ENCODE measurements at places on chromosomes 7 and 10.

DNA sequence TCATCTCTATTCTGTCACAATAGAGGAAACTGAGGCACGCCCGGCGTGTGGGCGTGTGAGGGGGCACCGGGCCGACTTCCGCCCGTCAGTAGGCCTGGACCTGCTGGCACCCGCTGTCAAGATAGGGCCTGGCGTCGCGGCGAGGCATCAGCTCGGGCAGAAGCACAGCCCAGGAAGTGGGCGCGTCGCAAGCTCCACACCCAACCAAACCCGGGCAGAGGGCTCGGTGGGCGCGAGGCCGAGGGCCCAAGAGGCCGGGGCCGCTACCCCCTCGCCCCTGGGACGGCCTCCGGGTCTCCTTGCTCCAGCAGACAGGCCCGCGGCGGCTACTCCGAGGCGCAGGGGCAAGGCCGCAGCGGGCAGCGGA is 91.2 kb downstream of the SPAG6 start:
- DNase-seq: no peak

- DNase-seq: no peak
These were observed 114.4 kb upstream of the AFAP1L2 start for GRCh38 chr10:114518401-114519305.

DNA sequence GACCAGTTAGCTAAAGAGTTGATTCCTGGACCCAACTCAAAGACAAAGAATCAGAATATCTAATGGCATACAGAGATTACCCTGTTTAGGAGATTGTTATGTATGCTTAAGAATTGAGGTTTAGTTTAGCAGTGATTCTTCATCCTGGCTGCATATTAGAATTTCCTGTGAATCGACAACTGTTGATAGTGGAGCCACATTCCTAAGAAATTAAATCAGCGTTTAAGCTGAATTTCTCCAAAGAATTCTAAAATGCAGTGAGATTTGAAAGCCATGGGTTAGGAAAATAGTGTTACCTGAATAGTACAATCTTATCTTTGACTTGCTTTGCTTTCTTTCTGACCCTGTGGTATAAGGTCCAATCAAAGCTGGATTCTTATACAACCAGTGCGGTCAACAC is 16.4 kb upstream of the FERD3L start:
- DNase-seq: no peak

GRCh38 chr10:30270247-30270646 is 78.8 kb downstream of the MTPAP start:
- no peak for DNase-seq

DNA sequence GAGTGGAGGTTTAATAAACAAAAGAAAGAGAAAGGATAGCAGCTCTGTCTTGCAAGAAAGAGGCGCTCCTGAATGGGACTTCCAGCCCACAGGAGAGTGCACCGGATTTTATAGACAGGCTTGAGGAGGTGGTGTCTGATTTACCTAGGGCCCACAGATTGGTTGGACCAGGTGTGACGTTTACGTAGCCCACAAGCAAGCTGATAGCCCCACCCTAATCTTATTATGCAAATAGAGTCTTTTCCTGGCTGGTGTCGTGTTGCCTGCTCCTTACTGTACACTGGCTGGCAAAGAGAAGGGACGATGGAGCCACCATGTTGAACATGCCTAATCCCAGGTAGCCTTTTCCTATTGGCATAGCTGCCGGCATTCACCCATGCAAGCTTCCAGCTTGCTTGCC is 319.7 kb upstream of the POM121L12 start:
- no peak for DNase-seq

DNA sequence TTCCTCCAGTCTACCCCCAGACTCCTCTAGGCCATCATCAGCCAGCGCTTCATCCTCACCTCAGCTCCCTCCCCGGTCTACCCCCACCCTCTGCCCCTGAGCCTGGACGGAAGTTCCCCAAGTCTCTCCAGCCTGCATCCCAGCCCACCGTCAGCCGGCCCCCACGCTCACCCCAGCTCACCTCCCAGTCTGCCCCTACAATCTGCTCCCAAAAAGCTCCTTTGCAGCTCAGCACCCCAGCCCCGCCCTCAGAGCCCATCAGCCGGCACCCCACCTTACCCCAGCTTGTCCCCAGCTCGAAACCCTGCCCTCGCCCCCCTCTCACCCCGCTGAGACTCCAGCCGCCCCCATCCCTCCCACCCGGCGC is 322 bp upstream of the RAMP3 start:
- no peak for DNase-seq

DNA sequence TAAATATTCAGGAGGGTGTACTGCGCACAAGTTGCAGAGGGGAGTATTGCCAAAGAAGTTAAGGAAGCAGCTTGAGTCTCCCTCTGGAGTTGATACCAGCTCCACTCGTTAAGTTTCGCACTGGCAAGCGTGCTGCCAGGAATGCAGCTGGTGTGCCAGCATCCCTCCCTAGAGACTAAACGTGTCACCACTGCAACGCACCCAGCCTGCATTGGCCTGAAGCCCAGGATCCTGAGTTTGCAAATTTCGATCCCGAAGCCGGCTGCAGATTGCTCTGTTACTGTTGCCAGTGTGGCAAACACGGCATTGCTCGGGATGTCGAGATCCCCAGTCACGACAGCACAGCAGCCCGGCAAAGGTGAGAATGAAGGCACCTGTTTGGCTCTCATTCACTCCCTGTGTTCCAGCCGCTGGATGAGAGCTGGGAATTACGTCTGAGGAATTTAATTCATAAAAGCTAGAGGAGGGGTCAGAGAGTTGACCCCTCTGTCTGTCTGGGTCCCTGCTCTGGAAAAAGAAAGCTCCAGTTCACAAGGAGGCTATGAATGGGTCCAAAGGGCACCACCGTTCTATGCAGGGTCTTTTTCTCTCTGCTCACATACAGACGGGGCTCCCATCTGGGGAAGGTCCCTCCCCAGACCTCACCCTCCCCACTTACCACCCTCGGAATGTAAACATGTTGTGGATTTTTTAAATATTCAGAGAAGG is 61.0 kb downstream of the NRP1 start:
- DNase-seq: no peak

DNA sequence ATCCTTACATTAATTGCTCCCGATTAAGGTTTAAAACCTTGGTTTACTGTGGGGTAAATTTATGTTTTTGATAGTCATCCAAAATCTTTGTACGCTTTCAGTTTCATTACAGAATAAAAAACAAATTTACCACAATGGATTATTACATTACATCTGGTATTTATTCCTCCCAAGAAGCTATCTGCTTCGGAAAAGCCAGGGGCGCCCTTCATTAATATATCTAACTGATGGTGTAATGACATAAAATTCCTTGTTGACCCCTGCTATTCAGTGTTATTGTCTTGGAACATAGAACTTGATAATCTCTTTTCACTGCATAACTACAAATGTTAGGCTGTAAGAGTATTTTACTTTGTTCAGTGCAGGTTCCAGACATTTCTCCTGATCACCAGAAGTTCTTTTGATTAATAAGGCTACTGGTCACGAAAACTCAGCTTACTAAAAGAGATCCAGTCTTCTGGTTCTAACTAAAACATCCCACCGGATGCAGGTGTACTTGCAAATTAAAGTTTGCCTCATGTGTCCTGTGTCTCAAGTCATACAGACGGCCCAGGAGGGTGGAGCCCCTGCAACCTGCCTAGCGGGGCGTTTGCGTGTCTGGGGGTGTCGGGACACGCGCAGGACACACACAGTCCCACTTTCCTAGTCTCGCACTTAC is 581 bp upstream of the GLCCI1 start:
- DNase-seq: no peak

DNA sequence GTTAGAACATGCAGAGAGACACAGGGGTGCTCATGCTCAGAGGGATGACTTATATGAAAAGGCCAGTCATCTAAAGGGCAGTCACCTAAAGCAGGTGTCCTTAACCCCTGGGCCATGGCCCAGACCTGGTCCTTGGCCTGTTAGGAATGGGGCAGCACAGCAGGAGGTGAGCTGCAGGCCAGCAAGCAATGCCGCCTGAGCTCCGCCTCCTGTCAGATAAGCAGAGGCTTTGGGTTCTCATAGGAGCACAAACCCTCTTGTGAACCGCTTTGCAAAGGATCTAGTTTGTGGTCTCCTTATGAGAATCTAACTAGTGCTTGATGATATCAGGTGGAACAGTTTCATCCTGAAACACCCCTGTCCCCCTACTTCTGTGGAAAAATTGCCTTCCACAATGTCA is 14.5 kb downstream of the ANKRD7 start:
- no peak for DNase-seq

DNA sequence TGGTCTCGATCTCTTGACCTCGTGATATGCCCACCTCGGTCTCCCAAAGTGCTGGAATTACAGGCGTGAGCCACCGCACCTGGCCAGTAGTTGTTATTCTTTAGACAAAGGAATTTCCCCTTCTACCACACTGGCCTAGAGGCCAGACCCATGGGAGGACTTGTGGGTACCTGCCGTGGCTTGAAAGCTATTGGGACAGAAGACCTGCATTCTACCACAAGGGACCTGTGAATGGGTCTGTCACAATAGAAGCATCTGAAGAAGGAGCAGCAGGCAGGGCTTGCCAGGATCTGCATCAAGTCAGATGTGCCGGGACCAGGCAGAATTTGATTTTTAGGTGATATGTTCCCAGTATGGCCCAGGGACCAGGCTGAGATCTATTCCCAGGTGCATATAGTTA is 356.9 kb downstream of the FGFR2 start:
- DNase-seq: no peak

- no peak for DNase-seq
These were observed 2.4 kb downstream of the ADCK2 start for GRCh38 chr7:140674899-140675701.

- no peak for DNase-seq
These were observed 42.0 kb downstream of the CDK6 start for GRCh38 chr7:92794391-92794790.

GRCh38 chr7:128100225-128100948 is 69.2 kb upstream of the LRRC4 start:
- DNase-seq: no peak

GRCh38 chr10:71225291-71226058 is 13.1 kb downstream of the UNC5B start:
- DNase-seq: no peak

DNA sequence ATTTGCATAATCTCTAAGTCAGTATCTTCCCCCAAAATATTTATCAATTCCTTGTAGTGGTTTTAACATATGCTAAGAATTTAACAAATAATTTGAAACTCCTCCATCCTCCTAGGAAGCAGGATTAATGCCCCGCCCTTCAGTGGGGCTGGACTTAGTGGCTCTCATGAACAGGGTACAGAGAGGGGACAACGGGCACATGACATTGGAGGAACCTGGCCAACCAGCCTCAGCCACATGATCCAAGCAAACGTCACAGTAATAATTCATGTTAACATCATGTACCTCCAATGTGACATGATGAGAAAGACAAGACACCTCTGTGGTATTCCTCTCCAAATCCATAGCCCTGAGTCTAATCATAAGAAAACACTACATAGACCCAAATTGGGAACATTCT is 50.5 kb downstream of the NUDCD3 start:
- no peak for DNase-seq

GRCh38 chr7:33087356-33087755 is 21.8 kb downstream of the RP9 start:
- no peak for DNase-seq

DNA sequence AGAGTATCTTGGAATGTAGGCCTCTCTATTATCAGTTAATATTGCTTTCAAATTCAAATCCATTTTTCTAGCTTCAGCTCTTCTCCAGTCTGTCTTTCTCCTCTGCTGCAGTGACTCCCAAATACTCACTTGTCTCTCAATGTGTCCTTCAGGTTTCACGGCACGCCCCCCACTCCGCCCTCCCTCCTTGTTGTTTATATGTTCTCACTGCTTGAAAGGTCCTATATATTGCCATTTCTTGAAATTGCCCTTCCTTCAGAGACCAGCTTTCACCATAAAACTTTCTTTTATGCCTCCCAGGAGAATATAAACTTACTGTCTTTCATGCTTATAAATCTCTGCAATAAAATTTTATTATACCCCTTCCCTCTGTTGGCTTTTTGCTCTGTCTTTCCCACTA is 668.2 kb downstream of the CCSER2 start:
- no peak for DNase-seq

DNA sequence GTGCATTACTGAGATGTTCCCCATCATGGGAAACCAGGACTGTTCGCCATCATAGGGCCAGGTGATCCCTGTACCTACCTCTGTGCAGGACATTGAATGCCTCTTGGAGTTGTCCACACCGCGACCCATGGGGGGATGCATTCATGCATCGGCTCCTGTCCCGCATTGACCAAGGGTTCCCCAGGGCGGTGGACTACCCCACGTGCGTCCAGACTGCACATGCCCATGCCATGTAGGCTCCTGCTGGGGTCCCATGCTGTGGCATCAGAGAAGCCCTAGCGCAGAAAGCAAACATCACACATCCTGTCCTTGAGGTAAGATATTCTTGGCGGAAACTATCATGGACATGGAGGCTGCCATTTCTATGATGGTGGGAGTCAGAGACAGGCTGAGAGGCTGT is 121.6 kb upstream of the UNC5B start:
- no peak for DNase-seq

DNA sequence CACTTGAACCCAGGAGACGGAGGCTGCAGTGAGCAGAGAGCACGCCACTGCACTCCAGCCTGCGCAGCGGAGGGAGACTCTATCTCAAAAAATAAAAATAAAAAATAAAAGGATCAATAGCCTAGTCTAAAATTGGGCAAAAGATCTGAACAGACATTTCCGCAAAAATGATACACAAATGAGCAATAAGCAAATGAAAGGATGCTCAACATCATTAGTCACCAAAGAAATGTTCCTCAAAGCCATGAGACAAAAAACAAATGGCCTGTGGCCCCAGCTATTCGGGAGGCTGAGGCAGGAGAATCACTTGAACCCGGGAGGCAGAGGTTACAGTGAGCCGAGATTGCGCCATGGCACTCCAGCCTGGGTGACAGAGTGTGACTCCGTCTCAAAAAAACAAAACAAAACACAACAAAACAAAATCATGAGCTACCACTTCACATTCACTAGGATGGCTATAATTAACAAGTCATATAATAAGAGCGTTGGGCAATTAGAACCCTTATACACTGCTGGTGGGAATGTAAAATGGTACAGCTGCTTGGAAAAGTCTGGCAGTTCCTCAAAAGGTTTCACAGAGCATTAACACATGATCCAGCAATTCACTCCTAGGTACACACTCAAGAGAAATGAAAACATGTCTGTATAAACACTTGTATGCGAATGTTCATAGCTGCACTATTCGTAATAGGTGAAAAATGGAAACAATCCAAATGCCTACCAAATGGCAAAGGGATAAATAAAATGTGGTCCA is 3.1 kb downstream of the DAGLB start:
- no peak for DNase-seq

- DNase-seq: no peak
These were observed 66.6 kb upstream of the WNT16 start for GRCh38 chr7:121262221-121262620.

GRCh38 chr10:131580076-131580652 is 268.6 kb upstream of the TCERG1L start:
- DNase-seq: no peak
